Activated naive CD4-positive, alpha-beta T cell treated with anti-CD3 and anti-CD28 coated beads for 36 hours (primary cell): ENCODE measurements at places on chromosomes 16 and 17. TPM values are rescaled to one million over a fixed set of nuclear protein-coding genes. Genes with fewer than 3 reads are reported as not detected.

DNA sequence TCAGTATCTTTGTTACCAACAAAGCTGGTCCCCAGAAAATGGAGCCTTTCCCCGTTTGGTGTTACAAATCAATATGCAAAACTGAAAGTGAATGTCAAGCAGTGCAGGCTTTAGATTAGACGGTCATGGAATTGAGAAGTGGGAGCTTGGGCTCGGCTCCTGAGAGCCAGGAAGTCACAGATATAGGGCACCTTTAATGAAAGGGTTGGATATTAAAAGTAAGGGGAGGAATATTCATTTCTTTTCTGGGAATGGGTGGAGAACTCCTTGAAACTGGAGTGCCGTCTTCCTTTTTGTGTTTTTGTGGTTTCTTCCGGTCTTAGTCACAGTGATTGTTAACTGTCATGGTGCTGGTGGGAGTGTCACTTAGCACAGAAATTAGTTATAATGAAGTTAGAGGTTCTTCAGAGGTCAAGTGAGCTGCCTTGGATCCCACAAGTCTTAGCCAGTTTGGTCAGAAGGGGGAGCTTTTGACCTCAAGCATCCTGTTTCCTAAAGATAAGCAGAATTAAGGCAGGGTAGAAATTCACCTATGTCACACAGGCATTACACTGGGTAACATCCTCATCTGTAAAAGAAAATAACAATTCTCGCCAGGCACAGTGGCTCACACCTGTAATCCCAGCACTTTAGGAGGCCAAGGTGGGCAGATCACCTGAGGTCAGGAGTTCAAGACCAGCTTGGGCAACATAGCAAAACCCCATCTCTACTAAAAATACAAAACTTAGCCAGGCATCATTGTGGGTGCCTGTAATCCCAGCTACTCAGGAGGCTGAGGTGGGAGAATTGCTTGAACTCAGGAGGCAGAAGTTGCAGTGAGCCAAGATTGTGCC is 9.6 kb upstream of the EIF1 start:
- peak; percentile 87 for DNase-seq

DNA sequence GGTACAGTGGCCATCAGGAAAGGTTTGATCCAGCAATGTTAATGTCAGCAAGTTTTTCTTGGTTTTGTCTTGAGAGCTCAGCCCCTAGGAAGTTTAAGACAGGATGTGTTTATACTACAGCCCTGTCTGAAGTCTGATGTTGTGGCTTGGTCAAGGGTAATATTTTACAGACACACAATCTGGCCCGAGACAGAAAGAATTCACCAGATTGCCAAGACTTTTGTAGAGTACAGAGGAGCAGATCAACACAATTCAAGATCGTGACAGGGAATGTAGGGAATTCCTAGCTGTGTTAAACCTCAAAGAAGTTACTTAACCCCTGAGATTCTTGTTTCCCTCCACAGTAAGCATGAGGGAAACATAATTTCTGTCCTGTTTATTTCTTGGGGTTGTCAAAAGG is 63.1 kb downstream of the SHISA9 start:
- no peak for DNase-seq

- DNase-seq = no peak
These were observed 158.3 kb upstream of the PLCG2 start for GRCh38 chr16:81620796-81621195.

DNA sequence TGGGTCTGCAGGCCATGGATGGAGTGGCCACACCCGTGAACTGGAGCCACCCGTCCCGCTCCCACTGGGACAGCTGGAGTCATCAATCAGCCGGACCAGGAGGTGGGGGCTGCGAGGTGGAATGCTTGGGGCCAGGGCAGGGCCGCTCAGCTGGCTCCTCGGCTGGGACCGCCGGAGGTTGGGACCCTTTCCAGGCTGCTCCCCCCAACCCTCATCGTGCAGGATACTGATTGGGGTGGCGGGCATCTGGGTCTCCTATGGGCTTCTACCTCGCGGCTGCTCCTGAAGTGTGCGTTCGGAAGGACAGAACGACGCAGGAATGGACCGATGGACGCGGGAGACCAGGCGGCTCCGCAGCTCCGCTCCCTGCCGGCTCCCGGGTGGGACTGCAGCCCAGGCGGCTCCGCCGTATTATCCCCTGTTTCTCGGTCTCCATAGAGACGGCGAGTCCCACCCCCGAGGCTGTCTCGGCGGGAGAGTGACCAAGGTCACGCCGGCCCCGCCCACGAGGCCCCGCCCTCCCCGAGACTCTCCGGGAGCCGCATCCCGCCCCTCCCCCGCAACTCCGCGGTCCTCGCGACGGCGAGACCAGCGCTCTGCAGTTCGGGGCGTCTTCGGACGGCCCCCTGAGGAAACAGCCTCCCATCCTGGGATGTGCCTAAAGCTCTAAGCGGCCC is at the start of gene TPPP3:
TPPP3 (minus strand) TSS at position 388 of the 677 bp plus-strand sequence. CDS start 2,387 bp downstream, outside the sequence.
- DNase-seq = peak; percentile 47

DNA sequence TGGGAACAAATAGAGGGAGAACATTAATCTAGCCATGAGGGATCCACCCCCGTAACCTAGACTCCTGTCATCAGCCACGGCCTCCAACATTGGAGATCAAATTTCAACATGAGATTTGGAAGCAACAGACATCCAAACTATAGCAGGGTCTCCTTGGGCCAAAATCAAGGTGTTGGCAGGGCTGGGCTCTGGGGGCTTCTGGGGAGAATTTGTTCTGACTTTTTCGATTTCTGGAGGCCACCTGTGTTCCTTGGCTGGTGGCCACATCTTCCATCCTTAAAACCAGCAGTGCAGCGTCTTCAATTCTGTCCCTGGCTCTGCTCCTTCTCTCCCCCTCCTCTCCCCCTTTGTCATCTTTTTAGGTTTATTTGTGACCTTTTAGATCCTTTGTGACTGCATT is 546.2 kb downstream of the WWOX start:
- no peak for DNase-seq

DNA sequence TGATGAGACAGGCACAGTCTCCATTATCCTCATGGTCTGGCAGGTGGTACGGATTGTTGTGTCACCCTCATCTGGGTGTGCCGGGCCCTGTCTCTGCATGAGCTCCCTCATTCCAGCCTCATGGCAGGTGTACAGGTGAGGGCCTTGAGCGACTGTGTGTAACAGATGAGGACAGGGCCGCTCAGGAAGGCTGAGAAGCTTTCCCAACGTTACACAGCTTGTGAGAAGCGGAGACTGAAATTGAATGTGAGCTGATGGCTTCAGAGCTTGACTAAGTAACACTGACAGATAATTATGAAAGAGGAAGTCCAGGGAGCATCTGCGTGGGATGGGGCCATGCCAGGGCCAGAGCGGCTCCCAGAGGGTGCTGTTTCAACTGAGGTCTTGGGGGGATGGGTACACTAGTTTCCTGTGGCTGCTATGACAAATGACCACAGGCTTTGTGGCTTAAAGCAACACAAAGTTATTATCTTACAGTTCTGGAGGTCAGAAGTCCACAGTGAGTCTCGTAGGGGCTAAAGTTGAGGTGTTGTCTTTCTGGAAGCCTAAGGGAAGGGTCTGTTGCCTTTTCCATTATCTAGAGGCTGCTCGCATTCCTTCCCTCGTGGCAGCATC is 36.7 kb downstream of the CMIP start:
- no peak for DNase-seq

DNA sequence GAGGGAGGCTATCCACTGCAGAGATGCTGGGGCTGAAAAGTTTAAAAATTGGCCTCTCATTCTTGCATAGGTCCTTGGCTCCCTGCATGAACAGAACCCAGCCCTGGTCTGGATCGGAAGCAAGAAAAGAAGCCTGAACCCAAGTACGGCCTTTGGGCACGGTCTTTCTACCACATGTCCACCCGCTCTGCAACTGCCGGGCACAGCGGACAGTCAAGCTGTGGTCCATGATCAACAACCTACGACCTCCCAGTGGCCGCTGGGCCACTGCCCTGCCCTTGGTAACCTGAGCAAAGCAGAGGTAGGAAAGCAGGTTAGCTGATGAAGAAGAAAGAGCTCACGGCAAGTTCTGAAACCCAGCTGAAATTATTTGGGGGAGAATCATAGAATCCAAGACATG is 3.6 kb downstream of the ABCC12 start:
- DNase-seq = no peak

DNA sequence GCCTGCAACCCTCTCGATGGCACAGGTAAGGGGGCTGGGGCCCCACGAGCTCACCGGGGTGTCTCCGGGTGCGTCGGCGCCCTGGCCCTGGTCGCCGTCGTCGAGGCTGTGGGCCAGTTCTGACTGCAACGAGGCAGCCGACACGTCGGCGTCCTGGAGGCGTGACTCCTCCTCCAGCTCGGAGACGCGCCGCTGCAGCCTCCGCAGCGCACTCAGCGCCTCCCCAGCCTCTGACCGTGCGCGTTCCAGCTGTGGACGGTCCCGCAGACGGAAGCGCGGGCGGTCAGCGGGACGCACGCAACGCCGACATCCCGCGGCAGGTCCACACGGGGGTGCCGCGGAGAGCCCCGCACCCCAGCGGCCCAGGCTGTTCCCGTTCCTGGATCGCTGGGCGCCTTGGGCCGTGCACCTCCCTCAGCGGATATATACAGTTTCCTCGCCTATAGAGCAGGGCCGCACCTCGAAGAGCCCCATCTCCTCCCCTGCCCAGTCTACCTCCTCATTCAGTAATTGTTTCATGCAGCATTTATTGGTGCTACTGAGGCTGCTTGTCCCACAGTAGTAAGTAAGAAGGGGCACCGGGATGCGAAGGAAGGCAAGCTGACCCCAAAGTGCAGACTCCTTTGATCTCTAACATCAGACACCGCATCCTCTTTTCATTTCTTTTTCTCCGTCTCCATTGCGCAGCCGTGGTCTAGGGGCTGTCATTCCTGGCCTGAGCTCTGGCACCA is 5.8 kb downstream of the THOC6 start:
- DNase-seq = peak; percentile 52

GRCh38 chr16:56833243-56833970 is 31.6 kb upstream of the SLC12A3 start:
- no peak for DNase-seq

- no peak for DNase-seq
These were observed 240.7 kb downstream of the CDH13 start for GRCh38 chr16:82867485-82867884.

DNA sequence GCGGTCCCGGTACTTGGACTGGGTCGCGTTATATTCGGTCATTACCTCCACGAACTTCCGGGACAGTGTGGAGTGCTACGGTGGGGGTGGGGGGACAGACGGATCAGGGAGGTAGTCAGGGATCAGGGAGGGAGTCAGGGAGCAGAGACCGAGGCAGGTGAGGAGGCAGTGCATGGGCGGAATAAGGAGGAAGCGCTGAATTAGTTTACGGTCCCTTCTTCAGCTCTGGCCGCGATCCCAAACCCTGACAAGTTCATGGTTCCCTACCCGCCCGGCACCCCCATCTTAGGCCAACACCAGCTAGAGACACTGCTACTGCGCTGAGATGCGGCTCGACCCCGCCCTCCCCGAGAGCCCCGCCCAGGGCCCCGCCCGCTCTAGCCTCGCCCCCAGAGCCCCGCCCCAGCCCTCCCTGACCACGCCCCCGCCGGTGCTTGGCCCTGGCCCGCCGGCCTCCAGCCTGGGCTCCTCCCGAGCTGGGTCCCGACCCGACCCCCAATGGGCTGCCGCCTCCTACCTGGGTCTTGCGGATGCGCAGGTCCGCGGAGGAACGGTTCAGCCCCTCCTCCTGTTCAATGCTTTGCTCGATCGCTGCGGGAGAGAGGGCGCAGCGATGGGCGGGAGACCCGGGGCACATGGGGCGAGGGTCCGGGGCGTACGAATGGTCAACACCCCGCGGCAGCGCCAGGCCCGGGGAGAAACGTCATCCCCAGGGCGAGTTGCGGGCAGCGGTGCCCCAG is 12.1 kb downstream of the HSD3B7 start:
- DNase-seq = peak; percentile 86

GRCh38 chr17:6683081-6683684 is 30.0 kb downstream of the SLC13A5 start:
- no peak for DNase-seq

- no peak for DNase-seq
These were observed 44.1 kb upstream of the MYH10 start for GRCh38 chr17:8674344-8675305.

DNA sequence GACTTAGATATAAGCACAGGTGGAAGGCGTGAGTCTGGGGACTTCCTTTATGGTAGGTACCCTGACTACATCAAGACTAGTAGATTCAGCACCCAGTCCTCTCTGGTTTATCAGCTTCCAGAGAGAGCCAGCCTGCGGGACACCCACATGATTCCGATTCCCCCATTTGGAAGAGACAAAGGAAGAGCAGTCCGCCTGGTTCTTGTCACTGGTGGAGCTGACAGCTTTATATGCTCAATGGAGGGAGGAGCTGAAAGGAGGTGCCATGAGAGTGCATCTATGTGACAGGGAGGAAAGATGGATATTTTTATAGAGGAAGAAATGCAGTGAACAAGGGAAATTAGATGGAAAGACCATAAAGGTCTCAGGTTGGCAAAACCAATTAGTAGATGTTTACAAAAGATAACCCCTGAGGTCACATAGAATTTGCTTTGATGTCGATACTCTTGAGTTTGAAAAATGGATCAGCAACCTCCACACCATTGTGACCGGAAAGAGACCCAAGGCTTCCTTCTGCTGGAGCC is 437.7 kb downstream of the PMP22 start:
- DNase-seq = no peak

- peak; percentile 56 for DNase-seq
These were observed 252.3 kb downstream of the SNX29 start for GRCh38 chr16:12228602-12229499.

- DNase-seq = no peak
These were observed 8.8 kb upstream of the MPRIP start for GRCh38 chr17:17033466-17033865.

The CFAP119 gene
- total RNA-seq = 2.3 TPM

The CPNE7 gene
- total RNA-seq = 9.0 TPM

The NPIPA2 gene
- total RNA-seq = 4.1 TPM
